T-cell (primary cell): ENCODE measurements at places on chromosomes 11 and 22. TPM values are rescaled to one million over a fixed set of nuclear protein-coding genes. Genes with fewer than 3 reads are reported as not detected.

Gene MS4A2
- total RNA-seq = 0.12 TPM

Gene KRTAP5-2
- not detected for total RNA-seq

Gene RFPL3
- not detected for total RNA-seq

Gene CCDC81
- 1.3 TPM for total RNA-seq

Gene OR52H1
- total RNA-seq = not detected

Gene MAPK12
- total RNA-seq = 2.9 TPM

Gene PNPLA5
- not detected for total RNA-seq

Gene GRAP2
- 166 TPM for total RNA-seq

Gene CPSF7
- 144 TPM for total RNA-seq

Gene RAB3IL1
- 0.12 TPM for total RNA-seq

Gene DRD2
- total RNA-seq = not detected

Gene TNNI2
- not detected for total RNA-seq

Gene ENTHD1
- total RNA-seq = 0.23 TPM

Gene OR10D3
- total RNA-seq = not detected

Gene INPPL1
- total RNA-seq = 112 TPM

Gene OR51B5
- not detected for total RNA-seq

Gene BARX2
- not detected for total RNA-seq

Gene TPBGL
- 0.47 TPM for total RNA-seq

Gene TEX54
- not detected for total RNA-seq

Gene XRRA1
- total RNA-seq = 12.6 TPM

Gene CSRP3
- total RNA-seq = not detected

Gene FAM180B
- 0.28 TPM for total RNA-seq

Gene C11orf86
- not detected for total RNA-seq

Gene RAB1B
- 95.2 TPM for total RNA-seq

Gene EEF1G
- total RNA-seq = 2,143 TPM

Gene UPK2
- not detected for total RNA-seq

Gene USH1C
- total RNA-seq = not detected

Gene ANO5
- total RNA-seq = not detected

Gene NXPE1
- not detected for total RNA-seq

Gene RAG2
- total RNA-seq = not detected

Gene BACE1
- total RNA-seq = 2.1 TPM

Gene KRTAP5-7
- not detected for total RNA-seq

Gene TCIRG1
- total RNA-seq = 264 TPM

Gene MTMR2
- total RNA-seq = 12.5 TPM

Gene PGA5
- not detected for total RNA-seq

Gene GCAT
- total RNA-seq = 2.9 TPM

Gene HPX
- 5.5 TPM for total RNA-seq

Gene APOBEC3C
- total RNA-seq = 52.1 TPM

Gene GSTT2B
- not detected for total RNA-seq

Gene ELMOD1
- not detected for total RNA-seq

Gene HBB
- total RNA-seq = 11.7 TPM

Gene THAP7
- 61.1 TPM for total RNA-seq

Gene SOX6
- not detected for total RNA-seq

Gene MOV10L1
- total RNA-seq = 0.44 TPM

Gene CAPN5
- 3.1 TPM for total RNA-seq

Gene SLC29A2
- 8.5 TPM for total RNA-seq
